ENCODE measurements at places on chromosomes 6 and 20.

- DNase-seq: no peak
These were observed 105.3 kb upstream of the SUPT3H start for GRCh38 chr6:45483021-45483420.

- no peak for DNase-seq
These were observed 763 bp downstream of the C6orf47 start for GRCh38 chr6:31659649-31660380.

DNA sequence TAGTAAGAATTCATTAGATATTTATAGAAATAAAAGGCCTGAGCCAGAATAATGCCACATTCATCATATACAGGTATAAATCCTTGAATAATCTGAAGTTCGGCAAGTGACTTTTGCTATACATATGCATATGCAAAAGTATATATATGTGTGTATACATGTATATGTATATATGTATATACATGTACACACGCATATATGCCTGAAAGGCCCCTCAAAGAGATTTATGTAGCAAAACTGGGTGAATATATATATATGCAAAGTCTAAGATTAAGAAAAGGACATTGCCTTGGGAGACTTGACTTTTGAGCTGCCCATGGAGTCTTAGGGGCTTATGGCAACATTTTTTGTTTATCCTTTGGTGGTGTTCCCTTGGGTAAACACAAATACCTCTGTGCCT, 231.4 kb downstream of the BMP2 start:
- DNase-seq: no peak

- no peak for DNase-seq
These were observed 72.2 kb upstream of the PBOV1 start for GRCh38 chr6:138290423-138290962.

DNA sequence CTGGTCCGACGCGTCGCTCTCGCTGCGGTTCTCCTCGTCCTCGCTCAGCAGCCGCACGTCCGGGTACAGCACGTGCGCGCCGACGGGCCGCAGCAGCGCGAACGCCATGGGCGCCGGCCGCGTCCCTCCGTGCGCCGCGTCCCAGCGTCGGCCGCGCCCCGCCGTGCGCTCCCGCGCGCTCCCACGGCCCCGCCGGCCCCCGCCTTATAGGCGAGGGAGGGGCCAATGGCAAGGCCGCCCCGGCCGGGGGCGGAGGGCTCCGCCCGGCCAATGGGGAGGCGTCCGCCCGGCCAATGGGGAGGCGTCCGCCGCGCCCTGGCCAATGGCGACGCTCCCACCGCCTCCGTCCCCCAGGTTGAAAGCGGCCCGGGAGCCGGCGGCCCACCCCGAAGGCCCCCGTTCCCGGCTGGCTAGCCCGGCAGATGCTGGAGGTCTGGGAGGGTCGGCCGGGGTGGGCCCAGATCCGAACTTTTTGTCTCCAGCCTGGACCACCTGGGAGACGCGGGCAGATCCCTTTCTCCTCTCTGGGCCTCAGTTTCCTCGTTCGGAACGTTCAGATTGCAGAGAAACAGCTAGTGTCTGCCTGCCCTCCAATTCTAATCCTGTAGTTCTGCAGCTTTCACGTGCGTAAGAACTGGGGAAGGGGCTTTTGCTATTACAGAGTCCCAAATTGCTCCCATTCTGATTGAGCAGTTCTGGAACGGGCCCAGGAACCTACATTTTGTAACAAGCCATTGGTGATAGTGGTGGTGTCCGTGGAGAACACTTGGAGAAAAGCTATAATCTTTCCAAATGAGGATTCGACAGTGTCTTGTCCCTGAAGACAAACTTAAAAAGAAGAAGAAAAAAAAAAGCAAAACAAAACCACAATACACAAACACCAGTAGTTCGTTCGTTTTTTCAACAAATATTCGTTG, at the start of gene TCF15:
Gene TCF15, minus strand, starts transcription at position 180 of the 917 bp plus-strand sequence. Its CDS starts 72 bp downstream, at position 108.
- no peak for DNase-seq

DNA sequence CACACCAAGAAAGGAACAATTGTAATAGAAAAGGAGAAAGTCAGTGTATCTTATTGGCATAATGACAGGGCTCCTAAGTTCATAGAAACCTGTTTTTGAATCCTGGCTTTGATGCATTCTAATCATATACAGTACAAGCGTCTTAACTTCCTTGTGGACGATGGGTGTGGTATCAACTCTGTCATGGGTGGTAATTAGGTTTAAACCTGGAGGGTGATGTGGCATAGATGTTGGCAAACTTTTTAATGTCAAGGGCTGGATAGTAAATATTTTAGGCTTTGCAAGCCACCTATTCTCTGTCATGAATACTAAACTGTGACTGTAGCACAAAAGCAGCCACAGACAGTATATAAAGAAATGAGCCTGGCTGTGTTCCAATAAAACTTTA, 138.7 kb upstream of the EDN1 start:
- DNase-seq: no peak

- no peak for DNase-seq
These were observed 27.0 kb downstream of the CLIC5 start for GRCh38 chr6:45988635-45989034.

GRCh38 chr6:10555625-10556309, 34.6 kb downstream of the GCNT2 start:
- no peak for DNase-seq

DNA sequence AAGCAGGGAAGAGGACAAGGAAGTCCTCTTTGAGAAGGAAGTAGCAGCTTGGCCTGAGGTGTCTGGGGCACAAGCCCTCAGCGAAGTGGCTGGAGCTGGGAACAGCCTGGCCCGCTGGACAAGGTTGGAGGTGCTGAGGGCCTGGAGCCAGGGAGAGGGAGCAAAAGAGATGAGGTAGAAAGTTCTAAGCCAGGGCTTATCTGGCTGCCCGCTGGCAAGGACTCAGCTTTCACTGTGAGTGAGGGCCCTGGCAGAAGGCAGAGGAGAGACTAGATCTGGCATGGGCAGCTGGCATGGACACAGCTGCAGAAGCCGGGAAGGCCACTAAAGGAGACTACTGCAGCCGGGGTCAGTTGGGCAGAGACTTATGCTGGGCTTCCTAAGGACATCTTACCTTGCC, 21.8 kb upstream of the PCMTD2 start:
- DNase-seq: no peak

GRCh38 chr6:96611342-96611991, 48.5 kb downstream of the FHL5 start:
- no peak for DNase-seq

DNA sequence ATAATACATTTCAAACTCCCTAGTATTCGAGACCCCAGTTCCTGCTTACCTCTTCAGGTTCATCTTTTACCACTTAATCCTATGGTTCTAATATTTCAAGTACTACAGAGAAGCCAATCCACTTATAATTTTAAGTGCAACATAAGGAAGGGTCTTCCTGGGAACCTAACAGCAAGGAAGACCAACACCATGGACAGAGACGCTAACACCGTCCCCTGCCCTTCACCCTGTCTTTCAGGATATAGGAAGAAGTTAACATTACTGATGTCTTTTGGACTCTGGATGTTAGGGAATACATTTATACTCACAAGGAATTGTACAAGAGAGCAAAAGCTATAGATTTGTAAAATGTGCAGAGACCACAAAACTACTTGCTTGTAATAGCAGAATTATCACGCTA, 565.0 kb upstream of the CHD6 start:
- no peak for DNase-seq

GRCh38 chr6:53829698-53830221, 35.0 kb downstream of the LRRC1 start:
- DNase-seq: no peak

- no peak for DNase-seq
These were observed 44.7 kb upstream of the TAGAP start for GRCh38 chr6:159089443-159089842.

DNA sequence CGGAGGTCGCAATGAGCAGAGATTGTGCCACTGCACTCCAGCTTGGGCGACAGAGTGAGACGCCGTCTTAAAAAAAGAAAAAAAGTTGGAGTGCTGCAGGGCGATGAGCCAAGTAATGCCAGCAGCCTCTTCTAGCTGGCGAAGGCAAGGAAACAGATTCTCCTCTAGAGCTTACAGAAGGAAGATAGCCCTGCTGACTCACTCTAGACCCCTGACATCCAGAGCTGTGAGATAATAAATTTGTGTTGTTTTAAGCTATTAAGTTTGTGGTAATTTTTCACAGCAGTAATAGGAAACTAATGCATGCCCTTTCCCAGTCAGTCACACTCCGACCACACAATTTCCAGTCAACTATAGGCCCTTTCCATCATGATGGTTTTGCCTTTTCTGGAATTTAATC, 16.4 kb downstream of the PRSS16 start:
- DNase-seq: no peak

GRCh38 chr20:24970030-24970553, 21.0 kb downstream of the CST7 start:
- DNase-seq: no peak

DNA sequence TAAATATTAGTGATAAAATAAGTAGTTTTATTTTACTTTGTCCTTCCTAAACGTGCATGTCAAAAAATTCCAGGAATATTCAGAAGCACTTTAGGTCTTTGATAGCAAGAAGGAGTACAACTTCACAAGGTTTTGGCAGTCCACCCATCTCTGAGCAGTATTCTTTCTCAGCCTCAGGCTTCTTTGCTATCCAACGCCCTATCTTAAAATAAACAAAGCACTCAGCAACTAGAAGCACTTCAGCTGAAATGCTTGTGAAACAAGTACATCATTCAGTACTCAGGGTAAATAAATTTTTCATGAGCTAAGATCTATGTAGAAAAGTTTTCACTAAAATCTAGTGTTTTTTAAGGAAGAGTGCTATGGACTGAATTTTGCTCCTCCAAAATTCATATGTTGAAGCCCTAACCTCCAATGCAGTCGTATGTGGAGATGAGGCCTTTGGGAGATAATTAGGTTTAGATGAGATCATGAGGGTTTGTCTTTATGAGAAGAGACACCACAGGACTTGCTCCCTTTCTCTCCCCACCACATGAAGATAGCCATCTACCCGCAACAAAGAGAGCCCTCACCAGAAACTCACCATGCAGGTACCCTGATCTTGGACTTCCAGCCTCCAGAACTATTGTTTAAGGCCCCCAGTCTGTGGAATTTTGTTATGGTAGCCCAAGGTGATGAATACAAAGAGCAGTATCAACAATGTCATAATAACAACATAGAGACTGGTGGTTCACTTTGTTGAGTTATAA, 539.1 kb downstream of the TFAP2A start:
- no peak for DNase-seq

- no peak for DNase-seq
These were observed 87.1 kb downstream of the SOX4 start for GRCh38 chr6:21680611-21681010.

DNA sequence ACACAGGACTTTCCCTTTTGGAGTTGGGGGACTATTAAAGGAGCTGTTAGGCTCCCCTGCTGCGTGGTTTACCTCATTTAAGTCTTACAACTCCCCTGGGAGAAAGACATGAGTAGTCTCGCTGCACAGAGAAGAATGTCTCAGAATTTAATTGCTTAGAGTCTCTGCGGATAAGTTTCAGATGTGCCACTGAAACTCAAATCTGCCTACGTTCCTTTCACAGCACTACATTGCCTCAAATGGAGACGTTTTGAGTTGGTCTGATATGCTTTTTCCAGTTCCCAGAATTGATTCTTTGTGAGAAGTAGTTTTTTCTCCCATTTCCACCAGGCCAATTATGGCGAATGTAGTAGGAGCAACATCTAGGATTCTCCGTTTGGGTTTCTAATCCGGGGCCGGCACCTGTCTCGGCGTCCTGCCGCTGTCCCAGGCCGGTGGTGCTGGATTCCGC, 532 bp upstream of the SLC35F1 start:
- DNase-seq: no peak

DNA sequence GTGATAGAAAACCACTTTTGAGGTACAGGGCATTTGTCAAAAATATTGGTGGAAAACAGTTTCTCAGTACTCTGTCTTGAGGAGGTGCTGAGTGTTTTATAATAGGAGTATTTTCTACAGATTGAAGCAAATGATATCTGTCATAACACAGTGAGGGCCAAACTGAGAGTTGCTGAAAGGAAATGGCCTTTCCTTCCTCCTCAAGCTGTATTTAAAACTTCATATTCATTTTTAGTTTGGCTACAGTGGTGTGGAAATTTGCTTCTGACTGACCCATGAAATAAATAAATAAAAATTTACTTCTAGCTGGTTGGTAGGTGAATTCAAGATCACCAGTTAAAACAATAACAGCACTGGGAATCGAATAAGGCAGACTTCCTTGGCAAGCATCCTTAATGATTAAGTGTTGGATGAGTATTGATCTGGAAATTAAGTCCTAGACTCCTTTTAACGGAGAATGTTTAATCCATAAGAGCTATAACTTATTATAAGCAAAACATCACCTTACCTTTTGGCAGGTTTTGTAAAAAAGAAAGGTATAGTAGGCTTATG, 828.6 kb upstream of the CITED2 start:
- DNase-seq: no peak

- no peak for DNase-seq
These were observed 45.1 kb downstream of the KIAA0319 start for GRCh38 chr6:24600903-24601302.

DNA sequence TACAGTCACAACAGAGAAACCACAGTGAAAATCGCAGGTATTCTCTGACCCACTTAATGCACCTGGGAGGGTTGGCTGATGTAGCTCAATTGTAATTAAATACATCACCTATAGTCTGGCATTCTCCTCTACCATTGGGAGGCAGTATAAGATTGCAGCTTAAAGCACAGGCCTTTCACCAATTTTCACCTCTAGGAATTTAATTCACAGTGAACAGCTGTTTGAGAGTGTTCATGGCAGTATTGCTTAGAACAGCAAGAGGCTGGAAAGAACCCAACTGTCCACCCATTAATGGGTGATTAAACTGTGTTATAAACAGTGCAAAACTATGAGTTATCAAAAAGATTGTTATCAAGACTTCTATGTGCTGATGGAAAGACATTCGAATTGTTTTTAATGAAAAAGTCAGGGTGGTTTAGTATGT, 2.0 kb downstream of the EDEM2 start:
- DNase-seq: no peak

DNA sequence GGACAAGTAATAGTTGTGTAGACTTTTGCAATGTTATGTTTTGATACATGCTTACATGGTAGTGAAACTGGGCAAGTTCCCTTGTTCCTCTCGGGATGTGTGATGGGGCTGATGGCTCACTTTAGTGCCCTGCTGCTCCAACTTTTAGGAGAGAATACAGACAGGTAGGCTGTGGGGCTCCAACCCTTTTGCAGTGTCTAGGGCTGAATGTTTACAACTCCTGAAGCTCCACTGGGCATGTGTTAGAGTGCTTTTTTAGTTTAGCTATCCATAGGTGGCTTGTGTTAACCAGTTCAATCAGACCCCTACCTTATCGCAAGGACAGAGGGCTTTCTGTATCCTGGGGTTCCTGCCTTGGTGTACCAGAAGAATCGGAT, 33.8 kb downstream of the SERPINB6 start:
- no peak for DNase-seq

DNA sequence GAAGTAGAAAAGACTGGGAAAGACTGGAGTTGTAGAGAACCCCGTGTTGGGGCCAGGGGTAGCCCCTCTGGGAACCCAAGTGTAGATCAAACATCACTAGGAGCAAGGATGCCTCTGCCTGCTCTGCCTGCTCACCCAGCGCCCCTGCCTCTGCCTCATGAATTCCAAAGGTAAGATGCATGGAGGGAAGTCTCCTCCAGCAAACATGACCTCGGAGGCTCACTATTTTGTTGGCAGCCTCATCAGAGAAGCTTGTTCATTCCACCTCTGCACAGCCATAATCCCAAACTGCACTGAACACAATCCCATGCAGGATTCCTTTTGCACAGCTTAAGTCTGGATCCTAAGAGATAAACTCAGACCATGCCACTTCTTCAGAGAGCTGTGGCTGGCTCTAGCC, 4.9 kb downstream of the FRS3 start:
- no peak for DNase-seq
